Immature natural killer cell (primary cell): ENCODE measurements at places on chromosomes 11 and 22. TPM values are rescaled to one million over a fixed set of nuclear protein-coding genes. Genes with fewer than 3 reads are reported as not detected.

Gene STK33
- polyA plus RNA-seq, result not detected

Gene BBS1
- polyA plus RNA-seq, result 8.3 TPM

GRCh38 chr22:40898850-40899357, 37.0 kb upstream of the DNAJB7 start:
- H3K36me3 ChIP-seq, result peaks cover 7% of the 10 kb centered on the region
- DNase-seq, result peak; percentile 41
- no peaks in the 10 kb centered on the region for H3K4me1 ChIP-seq
- H3K4me3 ChIP-seq, result no peak overlapping the region
- no peaks in the 10 kb centered on the region for H3K27me3 ChIP-seq

DNA sequence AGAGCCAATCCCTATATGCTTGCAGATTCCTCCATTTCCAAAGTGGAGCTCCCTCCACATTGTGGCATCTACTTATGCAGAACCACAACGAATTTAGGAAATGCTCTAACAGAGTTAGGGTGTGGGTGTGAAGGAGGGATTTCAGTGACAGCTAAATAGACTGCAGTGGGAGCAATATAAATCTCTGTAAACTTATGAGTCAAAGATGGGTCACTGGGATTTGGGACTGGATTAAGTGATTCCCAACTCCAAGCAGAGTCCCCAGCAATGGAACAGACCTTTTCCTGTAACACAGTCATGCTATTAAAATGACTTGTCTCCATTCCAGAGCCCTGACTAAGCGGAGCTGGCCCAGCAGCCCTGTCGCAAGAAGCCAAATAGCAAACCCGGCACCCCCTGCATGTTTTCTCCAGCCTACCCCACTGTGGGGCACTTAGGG, 36.6 kb downstream of the RPL27A start:
- H3K36me3 ChIP-seq, result no peaks in the 10 kb centered on the region
- peaks cover 3% of the 10 kb centered on the region for H3K27me3 ChIP-seq
- H3K4me3 ChIP-seq, result no peak overlapping the region
- DNase-seq, result no peak
- H3K27ac ChIP-seq, result no peak overlapping the region

DNA sequence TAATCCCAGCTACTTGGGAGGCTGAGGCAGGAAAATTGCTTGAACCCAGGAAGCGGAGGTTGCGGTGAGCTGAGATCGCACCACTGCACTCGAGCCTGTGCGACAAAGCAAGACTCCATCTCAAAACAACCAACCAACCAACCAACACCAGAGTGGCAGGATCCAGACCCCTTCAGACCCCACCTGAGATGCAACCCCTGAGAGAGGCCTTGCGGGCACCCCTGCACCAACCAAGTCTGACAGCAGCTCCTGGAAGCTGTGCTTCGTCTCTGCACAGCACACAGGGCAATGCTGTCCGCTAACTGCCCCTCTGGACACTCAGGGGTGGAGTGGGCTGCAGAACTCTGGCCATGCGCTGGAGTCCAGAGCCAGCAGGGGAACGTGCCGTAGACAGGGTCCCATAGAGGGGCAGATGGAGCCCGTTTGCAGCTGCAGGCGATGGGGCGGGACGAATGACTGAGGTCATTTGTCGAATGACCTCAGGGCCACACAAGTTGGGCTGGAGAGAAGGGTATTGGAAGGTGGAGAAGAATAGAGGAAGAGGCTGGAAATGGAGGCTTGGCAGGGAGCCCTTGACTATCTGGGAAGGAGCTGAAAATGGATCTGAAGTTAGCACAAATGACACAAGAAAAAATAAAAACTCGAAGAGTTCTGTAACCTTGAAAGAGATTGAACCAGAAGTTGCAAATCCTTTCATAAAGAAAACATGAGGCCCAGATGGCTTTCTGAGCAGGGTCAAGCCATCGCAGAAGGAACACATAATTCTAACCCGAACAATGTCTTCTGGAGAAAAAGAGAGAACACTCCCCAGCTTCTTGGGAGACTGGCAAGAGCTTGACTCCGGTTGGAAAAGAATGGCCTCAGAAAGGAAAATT, 199.7 kb downstream of the CTTN start:
- no peaks in the 10 kb centered on the region for H3K36me3 ChIP-seq
- DNase-seq, result no peak

- DNase-seq, result no peak
- H3K27me3 ChIP-seq, result peaks cover 2% of the 10 kb centered on the region
- H3K36me3 ChIP-seq, result no peaks in the 10 kb centered on the region
- no peak overlapping the region for H3K4me3 ChIP-seq
- no peak overlapping the region for H3K27ac ChIP-seq
Observed at GRCh38 chr11:95521862-95522261, 267.7 kb downstream of the FAM76B start.

- no peaks in the 10 kb centered on the region for H3K4me1 ChIP-seq
- DNase-seq, result no peak
- H3K36me3 ChIP-seq, result no peaks in the 10 kb centered on the region
- H3K27ac ChIP-seq, result no peak overlapping the region
- H3K4me3 ChIP-seq, result no peak overlapping the region
- peaks cover 20% of the 10 kb centered on the region for H3K27me3 ChIP-seq
Observed at GRCh38 chr11:61652135-61652534, 28.1 kb upstream of the DAGLA start.

DNA sequence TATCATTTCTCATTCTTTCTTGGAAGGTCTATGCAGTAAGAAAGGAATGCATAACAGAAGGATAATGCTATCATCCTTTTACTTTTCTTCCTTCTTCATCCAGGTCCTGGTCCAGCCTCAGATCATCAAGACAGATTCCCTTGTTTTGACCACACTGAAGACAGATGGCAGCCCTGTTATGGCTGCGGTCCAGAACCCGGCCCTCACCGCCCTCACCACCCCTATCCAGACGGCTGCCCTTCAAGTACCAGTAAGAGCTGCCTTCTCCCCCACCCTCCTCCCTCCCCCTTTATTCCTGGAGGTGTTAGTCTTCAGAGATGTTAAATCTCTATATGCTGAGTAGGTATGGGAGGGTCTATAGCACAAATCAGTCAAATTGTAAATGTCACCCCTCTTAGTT, 37.9 kb downstream of the SREBF2 start:
- peaks cover 17% of the 10 kb centered on the region for H3K36me3 ChIP-seq
- DNase-seq, result no peak
- no peaks in the 10 kb centered on the region for H3K27me3 ChIP-seq
- H3K4me1 ChIP-seq, result peaks cover 8% of the 10 kb centered on the region
- H3K4me3 ChIP-seq, result no peak overlapping the region

DNA sequence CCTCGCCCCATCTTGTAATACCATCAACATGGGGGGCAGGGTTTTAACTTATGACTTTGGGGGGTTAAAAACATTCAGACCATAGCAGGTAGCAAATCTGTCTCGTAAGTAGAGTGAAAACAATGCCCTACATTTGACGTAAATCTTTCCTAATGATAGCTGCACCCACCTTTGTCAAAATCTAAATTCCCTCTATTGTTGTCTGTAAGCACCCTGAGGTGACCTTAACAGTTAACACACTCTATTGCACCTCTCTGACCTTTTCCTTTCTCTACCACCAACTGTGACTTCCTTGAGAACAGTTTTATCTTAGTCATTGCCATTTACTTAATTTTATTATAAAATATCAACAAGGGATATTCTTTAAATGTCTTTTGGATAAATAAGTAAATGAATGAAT, 1024.9 kb upstream of the CNTN5 start:
- DNase-seq, result no peak
- H3K27ac ChIP-seq, result no peak overlapping the region
- no peaks in the 10 kb centered on the region for H3K4me1 ChIP-seq
- H3K4me3 ChIP-seq, result no peak overlapping the region
- H3K27me3 ChIP-seq, result no peaks in the 10 kb centered on the region
- no peaks in the 10 kb centered on the region for H3K36me3 ChIP-seq
